Fibroblast of skin of right biceps (primary cell): ENCODE measurements at places on chromosomes 2 and 18.

- no peak for DNase-seq
Measured at GRCh38 chr2:157789933-157790511, 86.1 kb downstream of the ACVR1 start.

GRCh38 chr2:33477473-33478468 lies 1.3 kb downstream of the RASGRP3 start:
- no peak for DNase-seq

DNA sequence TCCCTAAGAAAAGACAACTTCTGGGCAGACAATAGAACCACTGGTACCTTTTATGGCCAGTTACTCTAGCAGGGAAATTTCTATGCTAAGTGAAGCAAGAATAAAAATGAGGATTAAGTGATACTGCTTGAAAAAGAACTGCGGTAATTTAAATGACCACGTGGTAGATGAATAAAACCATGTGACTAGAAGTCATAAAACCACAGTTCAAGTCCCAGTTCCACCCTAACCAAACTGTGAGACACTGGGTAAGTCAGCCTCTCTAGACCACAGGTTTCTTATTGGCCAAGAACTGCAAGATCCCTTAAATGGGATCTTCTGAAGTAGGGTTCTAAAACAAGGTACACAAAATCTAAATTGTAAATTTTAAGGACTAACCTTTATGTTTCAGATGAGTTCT lies 12.7 kb downstream of the TMEM237 start:
- no peak for DNase-seq

GRCh38 chr2:239125726-239126675 lies 274.8 kb downstream of the HDAC4 start:
- DNase-seq: no peak

DNA sequence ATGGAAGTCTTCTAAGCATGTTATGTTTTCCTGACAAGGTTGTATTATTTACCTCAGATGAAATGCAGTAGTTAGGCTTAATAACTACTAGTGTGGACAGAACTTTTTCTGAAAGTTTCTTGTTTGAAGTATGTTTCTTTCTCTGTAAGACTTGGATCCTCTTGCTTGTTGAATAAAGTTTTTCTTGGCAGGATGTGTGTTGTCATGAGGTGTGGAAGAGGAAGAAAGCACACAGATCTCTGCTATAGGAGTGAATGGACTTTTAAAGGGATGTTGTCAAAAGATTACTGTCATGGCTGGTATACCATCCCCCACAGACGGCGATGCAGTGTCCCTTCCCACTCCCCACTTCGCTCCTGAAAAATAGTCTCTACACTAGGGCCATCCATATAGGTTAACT lies 2.6 kb downstream of the CAB39 start:
- no peak for DNase-seq

DNA sequence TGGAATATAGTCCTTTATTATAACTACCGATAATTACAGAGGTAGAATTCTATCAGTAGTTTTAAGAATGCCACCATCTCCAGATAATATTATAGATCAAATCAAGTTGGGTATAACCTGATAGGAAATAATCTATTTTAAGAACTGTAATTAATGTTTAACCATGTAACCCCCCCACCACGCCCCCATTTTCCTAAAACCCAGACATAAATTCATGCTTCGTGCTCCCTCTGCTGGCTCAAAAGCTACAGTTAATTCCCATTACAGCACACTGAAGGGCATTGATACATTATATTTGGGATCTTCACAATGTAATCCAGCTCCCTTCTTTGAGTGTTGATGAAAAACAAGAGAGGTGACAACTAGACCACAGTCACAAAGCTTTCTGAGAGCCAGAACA lies 228.0 kb upstream of the SMAD7 start:
- peak; percentile 36 for DNase-seq
